ENCODE measurements at places on chromosomes 13 and 19.
A peak's percentile ranks its signal among the peaks of the same experiment; 100 is the strongest.

DNA sequence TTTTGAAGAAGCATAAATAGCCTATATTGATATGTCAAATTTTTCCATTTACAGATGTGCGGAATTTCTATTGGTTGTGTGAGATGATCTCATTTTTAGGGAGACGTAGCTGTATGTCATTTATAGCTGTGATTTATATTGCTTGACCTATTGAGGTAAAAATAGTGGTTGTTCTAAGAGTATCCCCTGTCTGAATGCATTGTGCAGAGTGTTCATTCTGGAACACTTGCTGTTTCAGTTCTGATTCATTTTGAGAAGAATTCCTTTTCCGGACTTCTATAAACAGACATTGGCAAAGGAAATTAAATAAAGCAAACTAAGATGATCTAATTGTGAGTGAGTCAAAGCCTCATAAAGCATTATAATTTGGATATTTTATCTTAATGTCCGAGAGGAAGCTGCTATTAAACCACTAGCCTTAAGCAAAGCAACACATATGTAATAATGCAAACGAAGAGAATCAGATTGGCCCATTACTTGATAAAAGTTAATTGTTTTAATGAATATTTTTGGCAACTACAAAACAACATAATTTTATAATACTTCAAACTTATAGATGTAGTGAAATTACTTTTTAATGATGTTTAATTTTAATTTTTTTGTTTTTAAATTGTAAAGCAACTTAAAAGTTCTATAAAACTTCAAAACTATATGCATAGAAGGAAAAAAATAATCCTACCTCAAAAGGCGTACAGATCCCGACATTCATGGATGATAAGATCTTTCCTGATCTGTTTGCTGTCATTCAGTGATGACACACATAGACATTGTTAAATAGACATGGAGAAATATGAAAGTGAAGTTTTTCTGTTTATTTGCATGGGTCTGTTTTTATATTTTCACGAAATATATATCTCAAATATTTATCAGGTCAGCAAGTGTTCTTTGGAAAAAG lies 942.6 kb upstream of the SLC10A2 start:
- no peak for DNase-seq

DNA sequence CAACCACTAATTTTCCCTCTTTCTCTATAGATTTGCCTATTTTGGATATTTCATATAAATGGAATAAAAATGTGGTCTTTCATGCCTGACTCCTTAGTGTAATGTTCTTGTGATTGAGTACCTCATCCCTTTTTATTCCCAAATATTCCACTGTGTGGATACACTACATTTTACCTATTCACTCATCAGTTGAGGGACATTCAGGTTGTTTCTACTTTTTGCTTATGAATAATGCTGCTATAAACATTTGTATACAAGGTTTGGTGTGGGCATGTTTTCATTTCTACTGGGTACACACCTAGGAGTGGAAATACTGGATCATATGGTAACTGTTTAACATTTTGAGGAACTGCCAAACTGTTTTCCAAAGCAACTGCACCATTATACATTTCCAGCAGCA lies 5.1 kb upstream of the WBP4 start:
- no peak for DNase-seq

DNA sequence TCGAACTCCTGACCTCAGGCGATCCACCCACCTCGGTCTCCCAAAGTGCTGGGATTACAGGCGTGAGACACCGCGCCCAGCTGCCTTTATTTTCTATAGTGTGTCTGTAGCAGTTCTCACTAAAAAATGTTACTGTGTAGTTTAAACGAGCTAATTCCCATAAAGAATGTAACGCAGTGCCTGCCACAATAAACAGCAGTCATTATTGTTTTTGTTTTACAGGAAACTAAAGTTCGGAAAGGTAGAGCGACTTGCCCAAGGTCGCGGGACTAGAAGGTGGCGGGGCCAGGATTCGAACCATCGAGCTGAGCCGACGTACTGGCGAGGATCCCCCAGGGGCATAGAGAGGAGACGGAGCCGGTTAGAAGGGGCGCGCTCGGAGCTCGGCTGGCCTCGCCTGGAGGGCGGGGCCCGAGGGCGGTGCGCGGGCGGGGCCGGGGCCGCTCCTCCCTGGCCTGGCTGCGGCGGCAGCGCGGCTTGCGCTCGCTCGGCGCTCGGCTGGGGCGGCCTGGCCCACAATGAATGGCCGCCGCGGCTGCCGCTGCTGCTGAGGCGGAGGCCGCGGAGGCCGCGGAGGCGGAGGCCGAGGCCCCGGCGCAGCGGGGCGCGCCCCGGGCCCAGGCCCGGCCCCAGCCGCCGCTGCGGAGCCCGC lies at the start of gene NACC1:
Gene NACC1 (plus strand): TSS at position 493 of the 652 bp plus-strand sequence. CDS start 16,944 bp downstream, outside the sequence.
- peak; percentile 82 for DNase-seq

DNA sequence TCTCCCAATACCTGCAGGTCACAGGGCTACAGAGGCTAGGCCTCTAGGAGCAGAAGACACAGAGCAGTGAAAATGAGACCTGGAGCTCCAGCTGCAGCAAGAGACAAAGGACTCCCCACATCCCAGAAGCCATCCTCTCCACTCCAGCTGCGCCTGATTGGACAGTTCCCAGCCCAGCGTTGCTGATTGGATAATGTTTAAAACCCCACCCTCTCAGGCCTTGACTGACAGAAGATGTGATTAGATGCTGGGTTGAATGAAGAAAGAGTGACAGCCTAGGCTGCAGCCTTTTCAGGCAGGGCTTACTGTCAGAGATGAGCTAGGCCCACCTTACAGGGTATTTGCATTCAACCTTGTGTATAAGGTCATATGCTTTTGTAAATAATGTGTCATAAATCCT lies 59.4 kb downstream of the ZNF708 start:
- DNase-seq, result no peak

GRCh38 chr13:96844616-96845015 lies 149.7 kb downstream of the OXGR1 start:
- DNase-seq, result peak; percentile 41

GRCh38 chr13:113598481-113598880 lies 13.9 kb downstream of the TFDP1 start:
- DNase-seq, result no peak

- no peak for DNase-seq
Observed at GRCh38 chr13:65744836-65745235, 1485.3 kb downstream of the PCDH9 start.

Data from NCI-H1105 (cell line).